Hippocampal formation (tissue), 2 donors: ENCODE measurements at places on chromosomes 4 and X.
A peak's percentile ranks its signal among the peaks of the same experiment; 100 is the strongest.

DNA sequence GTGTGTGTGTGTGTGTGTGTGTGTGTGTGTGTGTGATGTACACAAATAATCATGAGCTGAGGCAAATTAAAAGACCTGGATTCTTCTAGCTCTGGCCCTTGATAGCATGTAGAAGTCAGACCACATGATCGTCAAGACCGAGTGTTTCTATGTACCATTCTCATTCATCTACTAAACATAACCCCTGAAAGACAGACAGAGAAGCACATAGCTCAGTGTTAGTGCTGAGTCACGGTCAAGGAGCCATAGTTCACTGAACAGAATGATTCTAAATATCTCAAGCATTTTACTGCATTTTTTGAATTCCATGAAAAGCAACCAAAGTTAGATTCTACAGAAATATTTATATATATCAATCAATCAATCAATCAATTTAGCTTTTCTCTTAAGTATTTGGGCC is 412.3 kb upstream of the CXorf51A start:
- DNase-seq = no peak

- DNase-seq = no peak
Measured at GRCh38 chr4:10020106-10020505, 1.2 kb downstream of the SLC2A9 start.

DNA sequence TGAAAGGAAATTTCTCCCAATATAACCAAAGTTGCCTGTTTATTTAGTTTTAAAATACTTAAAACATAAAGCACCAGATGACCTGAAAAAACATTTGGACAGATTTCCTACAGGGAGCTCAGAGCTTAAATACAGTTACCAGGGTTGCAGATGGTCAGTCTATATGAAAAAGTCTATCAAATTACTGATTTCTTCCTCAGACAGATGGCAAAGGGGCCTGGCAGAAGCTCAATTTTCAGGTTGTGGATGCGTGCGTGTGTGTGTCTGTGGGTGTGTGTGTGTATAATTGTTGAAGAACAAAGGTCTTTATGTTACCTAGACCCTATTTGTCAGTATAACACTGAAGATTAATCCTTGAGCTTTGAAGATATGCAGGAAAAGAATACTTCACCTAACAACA is 169.4 kb downstream of the MAD2L1 start:
- no peak for DNase-seq

GRCh38 chr4:132333724-132334047 is 815.4 kb upstream of the PCDH10 start:
- no peak for DNase-seq

DNA sequence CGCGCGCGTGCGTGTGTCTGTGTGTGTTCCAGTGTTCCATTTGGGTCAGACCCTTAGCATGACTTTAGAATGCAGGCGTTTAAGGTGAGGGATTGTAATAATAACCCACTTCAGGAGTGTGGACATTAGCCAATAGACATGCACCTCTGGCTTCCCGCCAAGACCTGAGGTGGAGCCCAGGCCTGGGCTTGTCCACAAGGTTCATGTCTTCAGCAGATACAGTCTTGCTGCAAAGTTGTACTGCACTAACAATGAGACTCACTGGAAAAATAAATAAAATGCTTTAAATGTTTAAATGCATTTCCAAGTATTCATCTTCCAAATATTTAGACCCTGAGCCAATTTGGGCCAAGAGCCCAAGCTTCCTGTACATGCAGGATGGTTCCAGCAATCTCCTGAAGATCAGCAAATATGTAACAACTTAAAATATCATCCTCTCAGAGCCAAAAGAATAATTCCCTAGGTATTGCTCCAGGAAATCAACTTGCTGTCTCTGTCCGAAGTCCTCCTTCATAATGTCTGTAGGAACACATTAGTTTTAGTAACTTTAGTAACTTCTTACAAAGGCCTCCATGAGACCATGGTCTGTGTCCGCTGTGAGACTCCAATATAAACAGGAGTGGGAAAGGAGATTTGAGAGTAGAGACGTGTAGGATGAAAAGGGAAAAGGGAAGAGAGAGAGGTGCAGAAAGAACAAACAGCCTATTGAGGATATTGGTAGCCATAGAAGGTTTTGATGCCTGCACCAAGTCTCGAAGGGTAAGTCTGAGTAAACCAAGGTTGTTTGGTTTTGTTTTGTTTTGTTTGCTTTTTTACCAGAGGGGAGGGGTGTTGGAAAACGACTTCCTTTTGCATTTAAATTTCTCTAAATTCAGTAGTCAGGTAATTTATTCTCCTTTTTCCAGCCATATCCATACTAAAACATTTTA is 98.5 kb upstream of the KLF3 start:
- DNase-seq = no peak

GRCh38 chrX:67781132-67781531 is 237.3 kb downstream of the AR start:
- no peak for DNase-seq

- DNase-seq = no peak
Measured at GRCh38 chr4:149988087-149988410, 90.2 kb upstream of the DCLK2 start.

DNA sequence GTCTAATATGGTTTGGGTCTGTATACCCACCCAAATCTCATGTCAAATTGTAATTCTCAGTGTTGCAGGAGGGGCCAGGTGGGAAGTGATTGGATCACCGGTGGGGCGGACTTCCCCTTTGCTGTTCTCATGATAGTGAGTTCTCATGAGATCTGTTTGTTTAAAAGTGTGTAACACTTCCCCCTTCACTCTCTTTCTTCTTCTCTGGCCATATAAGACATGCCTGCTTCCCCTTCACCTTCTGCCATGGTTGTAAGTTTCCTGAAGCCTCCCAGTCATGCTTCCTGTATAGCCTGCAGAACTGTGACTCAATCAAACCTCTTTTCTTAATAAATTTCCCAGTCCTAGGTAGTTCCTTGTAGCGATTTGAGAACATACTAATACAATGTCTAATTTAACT is 19.7 kb upstream of the SCRG1 start:
- DNase-seq = no peak

DNA sequence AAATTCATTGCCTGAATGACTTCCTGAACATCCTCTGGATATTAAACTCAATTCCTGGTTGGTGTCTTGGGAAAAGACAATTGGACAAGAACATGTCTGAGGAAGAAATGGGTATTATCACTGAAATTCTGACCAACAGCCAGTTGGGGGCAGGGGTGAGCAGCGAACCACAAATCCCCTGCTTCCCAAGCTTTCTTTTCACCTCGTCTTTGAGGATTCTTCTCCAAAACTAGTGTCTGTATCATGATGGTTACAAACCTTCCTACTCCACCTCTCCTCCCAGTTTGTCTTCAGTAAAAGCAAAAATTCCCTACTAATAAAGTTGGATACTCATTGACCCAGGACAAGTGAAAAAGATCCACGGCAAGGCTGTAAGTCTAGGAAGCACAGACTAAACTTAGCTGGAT is 48.3 kb upstream of the WDR1 start:
- DNase-seq = peak; percentile 6

DNA sequence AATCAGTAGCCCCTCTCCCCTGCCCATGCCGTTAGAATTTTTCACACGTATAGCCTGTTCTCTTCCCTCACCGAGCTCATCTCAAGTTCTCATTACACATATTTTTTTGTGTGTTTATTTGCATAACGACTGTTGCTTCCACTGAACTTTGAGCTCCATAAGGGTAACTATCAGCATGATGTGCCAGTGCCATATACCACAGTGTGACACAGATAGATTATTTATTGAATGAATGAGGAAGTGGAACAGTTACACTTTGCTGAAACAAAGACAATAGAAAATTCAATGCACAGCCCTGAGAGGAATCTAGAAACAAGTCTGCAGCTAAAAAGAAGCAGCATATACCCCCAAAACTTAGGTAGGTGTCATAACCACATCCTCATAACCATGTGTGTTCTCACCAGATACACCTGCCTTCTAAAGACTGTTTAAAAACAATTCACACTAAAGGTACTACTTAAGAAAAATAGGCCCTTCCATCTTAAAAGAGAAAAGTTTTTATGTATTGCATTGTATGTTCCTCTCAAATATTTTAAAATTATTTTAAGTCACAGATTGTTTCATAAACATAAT is 389.9 kb downstream of the PACRGL start:
- no peak for DNase-seq

DNA sequence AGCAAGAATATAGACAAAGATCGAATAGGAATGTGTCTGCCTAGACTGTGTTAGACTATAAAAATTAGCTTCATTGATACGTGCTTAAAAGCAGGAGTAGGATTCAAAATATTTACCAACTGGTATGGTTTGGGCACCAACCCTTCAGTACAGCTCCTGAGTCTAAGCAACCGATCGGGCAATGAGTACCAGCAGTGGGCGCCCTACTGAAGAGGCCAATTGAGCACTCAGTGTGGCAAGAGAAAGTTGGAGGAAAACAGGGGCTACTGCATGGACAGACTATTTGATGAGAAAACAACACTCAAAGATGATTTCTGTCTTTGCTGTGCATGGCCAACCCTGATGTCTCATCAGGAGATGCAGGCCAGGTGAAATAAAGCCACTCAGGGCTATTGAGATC is 176.0 kb upstream of the NWD2 start:
- no peak for DNase-seq

GRCh38 chr4:169132561-169133305 is 122.7 kb upstream of the CBR4 start:
- no peak for DNase-seq

DNA sequence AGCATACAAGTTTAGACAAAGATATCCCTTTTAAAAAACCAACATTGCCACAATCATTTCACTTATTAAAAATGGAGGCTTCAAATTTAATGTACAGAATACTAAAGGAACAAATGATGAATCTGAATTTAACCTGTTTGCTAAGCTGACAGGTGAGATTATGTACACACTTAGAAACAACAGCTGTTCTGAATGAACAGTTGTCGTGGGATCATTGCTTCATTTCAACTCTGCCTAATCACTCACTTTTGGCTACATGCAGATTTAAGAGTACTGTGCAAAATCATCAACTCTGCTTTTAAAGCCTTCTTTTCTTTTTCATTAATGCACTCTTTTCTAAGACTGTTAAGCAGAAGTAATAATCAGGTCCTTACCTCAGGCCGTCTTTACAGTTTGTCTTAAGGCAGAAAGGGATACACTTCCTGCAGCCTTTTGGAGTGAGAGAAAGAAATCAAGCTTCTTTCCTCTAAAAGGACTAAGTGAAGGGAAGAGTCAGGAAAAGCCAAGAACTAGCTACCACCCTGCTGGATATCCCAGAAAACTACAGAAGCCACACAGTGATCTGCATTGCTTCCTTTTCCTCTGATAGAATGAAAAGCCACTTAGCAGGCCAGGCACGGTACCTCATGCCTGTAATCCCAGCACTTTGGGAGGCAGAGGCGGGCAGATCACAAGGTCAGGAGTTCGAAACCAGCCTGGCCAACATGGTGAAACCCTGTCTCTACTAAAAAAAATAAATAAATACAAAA is 54.7 kb upstream of the NPNT start:
- DNase-seq = no peak

DNA sequence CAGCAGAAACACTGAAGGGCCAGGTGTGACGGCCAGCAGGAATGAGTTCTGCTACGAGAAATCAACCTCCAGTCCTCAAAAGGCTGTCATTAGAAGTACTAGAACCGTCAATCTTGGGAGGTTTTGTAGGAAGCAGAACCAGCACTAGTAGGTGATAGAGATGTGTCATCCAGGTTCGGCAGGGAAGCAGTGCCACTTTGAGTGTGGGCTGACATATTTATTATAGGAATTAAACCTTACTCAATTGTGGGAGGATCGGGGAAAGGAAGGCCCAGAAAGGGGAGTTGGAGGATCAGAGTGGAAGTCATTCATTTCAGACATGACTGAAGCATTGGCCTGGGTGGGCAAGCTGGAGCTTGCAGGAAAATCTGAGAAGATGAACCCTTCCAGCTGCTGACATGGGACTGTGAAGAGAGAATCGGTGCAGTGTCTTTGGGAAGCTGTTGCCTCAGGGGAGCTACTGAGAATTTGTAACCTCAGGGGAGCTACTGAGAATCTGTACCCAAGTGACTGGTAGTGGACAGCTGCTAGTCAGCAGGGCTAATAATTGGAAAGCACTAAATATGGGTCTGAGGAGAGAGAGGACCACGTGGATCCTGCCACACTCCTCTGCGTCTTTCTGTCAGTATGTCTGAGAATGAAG is 177.4 kb downstream of the SPRY1 start:
- no peak for DNase-seq

DNA sequence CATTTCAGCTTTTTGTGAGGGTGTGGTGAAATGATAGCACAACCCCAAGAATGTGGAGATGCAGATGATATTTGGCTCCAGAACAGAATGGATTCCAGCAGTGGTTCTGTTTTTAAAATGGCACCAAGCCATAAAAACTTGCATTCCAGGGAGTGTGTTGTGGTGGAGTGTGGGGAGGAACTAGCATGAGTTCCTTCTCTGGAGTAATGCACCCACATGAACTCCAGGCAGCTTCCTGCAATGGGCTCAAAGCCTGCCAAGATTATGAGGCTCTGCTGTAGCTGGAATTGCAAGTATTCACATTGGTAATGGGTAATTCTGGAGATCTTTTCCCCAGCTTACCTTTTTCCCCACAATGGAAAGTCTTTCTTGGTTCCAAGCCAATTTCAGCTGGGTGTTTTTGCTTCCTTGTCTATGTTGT is 161.4 kb downstream of the RAB28 start:
- no peak for DNase-seq

DNA sequence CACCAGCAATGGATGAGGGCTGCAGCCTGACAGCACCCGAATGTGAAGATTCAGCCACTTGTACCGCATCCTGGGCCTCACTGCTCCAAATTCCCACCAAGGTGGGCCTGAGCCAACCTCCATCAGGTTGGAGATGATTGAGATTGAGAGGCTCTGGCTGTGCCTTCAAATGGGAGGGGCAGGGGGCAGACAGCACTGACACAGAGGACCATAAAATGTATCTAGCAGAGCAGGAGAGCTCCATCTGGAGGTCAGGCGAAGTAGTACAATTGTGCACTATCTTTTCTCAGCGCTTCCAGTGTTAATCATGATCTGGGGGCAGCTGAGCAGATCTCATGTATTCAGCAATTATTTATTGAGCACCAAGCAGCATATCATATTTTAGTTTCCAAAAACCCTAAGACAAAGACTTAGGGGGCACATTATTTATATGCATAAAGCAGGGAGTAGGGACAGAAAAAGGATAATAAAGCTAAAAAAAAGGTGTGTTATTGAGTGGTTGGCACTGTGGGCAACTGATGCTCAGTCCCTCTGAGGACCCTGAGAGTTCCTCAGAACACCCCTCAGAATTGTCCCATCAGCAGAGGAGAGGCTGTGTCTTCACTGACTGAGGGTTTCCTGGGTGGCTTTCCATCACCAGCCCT is 31.6 kb upstream of the C1QTNF7 start:
- DNase-seq = peak; percentile 10
